ENCODE measurements at places on chromosomes 2 and 18.

DNA sequence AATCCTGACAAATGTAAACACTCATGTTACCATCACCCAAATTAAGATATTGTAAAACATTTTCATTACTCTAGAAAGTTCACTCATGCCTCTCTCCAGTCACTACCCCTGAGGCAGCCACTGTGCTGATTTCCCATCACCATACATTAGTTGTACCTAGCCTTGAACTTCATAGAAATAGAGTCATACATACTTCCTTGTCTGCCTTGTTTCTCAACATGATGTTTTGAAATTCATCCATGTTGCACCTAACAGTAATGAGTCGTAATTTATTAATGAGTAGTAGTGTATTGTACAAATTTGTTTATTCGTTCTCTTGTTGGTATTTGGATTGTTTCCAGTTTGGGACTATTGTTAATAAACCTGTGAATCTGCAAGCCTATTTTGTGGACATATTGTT, 49.0 kb upstream of the TWSG1 start:
- no peak for DNase-seq

GRCh38 chr18:60861575-60861974, 471.7 kb upstream of the CDH20 start:
- no peak for DNase-seq

GRCh38 chr2:162029287-162029901, 44.6 kb downstream of the DPP4 start:
- no peak for DNase-seq

DNA sequence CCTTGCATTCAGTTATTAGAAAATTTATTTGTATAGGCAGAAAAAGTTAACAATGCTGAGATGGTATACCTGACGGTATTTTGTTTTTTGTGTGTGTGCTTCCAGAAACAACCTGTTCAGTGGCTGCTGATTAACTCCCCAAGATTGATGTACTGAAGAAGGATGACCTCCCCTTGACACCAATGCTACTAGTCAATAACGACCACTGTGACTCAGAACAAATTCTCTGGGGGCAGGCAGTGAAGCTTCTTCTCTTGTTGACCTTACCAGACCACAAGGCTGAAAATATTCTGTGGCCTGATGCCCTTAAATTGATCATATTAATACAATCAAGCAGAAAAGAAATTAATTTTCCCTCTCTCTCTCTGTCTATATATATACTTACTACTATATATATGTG, 1182.9 kb upstream of the CRIM1 start:
- no peak for DNase-seq

DNA sequence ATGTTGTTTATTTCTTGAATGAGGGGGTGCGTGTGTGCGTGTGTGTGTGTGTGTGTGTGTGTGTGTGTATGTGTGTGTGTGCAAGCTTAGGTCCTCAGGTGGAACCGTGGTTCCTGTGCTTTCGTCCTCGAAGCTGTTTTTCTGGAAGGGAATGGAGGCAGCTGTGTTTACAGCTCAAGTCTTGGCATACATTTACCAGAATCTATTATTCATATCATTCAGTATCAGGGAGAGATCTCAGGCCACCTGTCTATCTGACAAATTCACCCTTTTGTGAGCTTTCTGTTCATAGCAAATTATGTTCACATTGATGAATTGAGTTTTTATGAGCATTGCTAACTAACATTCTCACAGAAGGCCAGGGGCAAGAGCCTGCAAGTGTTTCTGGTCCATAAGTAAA, 550.4 kb downstream of the ARHGAP15 start:
- DNase-seq = no peak

GRCh38 chr2:180495606-180496005, 484.8 kb upstream of the UBE2E3 start:
- no peak for DNase-seq

DNA sequence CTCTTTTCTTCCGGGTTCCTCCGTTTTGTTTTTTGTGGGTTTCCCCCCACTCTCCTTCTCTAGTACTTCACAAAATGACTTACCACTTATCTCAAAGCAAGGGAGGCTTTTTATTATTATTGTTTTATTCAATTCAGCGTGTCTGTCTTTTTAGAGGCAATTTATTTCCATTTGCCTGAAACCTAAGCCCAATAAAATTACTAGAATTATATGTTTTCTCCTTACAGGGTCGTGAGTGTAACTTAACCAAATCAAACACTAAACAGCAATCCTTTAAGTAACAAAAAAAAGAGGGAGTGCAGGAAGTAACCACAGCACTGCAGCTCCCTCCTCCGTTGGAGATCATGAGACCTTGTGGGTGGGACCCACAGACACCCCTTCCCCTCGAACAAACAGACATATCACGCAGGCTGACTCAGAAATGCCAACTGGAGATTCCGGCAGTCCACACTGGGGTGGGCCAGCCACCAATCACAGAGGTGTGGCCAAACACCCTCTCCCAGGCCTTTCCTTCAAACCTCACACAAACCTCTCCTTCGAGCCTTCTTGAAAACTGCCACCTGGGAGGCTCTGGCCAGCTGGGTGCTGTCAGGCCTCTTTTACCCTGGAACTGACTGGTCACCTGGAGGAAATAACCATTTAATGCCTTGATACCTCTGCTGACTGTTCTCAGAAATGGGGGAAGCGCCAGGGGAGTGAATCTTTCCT, 207.1 kb upstream of the SMAD2 start:
- no peak for DNase-seq

DNA sequence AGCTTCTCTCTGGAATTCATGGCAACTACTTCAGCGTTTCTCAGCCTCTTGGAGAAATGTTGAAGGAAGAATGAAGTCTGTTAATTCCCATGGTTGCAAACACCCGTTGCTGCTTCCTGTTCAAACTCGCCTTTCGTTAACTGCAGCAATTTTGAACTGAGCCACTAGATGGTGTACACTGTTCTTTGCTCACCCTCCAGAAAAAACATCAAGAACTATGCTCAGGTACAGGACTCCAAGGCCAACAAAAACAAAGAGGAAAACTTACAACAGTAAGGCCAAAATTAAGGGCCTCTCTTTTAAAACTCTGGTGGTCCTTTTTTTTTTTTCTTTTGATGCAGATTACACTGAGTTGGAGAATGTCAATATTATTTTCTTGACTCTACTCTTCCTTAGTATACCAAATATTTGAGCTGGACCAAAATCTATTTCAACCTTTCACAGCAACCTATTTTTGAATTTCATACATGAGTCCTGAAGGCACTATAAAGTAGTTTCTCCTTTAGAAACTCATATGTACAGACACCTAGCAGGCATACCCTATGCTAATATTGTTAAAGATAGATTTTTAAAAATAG, 58.2 kb downstream of the KLHL14 start:
- peak; percentile 34 for DNase-seq

- no peak for DNase-seq
Observed at GRCh38 chr2:46032161-46032813, 264.9 kb upstream of the EPAS1 start.

DNA sequence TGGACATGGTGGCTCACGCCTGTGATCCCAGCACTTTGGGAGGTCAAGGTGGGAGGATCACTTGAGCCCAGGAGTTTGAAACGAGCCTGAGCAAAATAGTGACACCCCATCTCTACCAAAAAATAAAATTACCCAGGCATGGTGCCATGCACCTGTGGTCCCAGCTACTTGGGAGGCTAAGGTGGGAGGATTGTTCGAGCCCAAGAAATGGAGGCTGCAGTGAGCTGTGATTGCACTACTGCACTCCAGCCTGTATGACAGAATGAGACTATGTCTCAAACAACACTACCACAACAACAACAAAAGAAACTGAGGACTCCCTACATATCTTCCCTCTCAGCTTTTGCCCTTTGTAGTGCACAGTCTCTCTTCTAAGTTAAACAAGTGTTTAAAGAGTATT, 53.3 kb upstream of the UPP2 start:
- DNase-seq = no peak

DNA sequence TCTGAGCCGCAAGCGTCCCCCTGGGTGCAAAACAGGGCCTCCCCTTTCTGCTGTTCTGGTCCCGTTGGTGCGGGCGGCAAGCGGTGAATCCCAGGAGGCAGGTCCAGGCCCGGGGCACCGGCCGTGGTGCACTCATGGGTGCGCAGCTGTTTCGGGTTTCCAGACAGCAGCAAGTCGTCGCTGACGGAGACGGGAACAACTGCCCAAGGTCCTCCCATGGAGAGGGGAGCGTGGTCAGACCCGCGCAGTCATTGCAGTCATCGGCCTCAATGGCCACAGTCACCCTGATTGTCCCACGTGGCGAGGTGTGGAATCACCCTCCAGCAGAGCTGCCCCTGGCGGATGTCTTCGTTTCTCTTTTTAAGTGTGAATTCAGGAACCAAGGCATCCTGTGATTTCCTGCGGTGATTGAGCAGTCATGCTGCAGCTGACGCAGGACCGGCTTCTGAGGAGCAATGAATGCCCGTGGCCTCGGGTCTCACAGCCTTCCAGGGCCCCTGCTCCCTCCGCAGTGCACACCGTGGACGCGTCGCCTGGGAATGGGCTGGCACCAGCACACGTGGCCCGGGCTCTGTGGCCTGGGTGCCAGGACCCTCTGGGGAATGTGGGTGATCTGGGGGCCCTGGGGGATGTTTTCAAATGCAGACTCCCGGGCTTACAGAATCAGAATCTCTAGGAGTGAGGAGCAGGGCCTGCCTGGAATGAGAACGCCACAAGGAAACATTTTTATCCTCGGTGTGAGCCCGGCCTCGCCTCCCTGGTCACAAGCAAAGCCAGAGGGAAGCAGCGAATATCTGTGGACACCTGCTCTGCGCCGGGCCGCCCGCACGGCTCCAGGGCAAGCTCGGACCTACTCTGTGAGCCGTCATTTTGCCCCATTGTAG, 244.2 kb upstream of the SALL3 start:
- DNase-seq = no peak

GRCh38 chr2:113711851-113712250, 44.6 kb downstream of the SLC35F5 start:
- no peak for DNase-seq

DNA sequence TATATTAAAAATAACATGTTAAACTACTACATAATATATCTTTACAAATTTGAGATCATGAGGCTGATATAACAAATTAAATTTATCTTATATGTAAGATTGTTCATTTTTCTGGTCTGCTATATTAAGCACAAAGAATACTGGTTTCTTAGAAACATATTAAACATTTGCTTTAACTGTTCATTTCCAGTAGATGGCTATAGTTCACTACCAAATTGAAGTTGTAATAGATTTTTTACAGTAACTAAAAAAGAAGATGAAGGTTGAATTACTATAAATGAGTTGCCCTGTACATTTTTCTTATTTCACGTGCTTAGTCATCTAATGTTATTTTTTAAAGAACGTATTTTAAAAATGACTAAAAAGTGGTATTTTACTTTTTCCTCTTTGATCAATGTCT, 57.0 kb downstream of the ZNF407 start:
- DNase-seq = peak; percentile 21

- DNase-seq = no peak
Observed at GRCh38 chr2:11212645-11213044, 57.4 kb downstream of the SLC66A3 start.

All from fibroblast of skin of left biceps (primary cell).